Activated CD4-positive, alpha-beta T cell treated with anti-CD3 and anti-CD28 coated beads, Interleukin-2, amount 50 U/mL, for 24 hours (primary cell): ENCODE measurements at places on chromosomes 1 and 21.

DNA sequence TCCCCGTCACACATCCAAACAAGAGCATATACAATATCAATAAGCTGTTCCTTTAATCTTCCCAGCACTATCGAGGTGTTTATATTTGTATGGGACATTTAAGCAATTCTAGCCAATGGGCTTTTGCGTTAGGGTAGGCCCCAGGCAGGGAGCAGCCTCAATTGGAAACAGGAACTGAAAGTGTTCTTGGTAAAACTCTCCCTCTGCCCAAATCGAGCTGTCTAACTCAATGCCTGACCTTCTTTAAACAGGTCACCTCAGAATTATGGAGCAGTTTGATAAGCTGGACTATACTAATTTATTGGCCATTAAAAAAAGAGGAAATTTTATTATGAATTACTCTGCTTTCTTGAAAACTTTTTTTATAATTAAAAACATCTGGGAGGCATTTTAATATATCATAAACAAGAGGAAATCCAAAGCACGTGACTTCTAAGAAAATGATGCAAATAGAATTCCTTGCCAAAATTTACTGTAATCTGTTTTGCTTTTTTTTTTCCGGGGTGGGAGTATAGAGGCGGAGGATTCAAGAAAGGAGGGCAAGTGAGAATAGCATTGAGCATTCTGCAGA lies 498.1 kb downstream of the LMO4 start:
- DNase-seq: no peak

DNA sequence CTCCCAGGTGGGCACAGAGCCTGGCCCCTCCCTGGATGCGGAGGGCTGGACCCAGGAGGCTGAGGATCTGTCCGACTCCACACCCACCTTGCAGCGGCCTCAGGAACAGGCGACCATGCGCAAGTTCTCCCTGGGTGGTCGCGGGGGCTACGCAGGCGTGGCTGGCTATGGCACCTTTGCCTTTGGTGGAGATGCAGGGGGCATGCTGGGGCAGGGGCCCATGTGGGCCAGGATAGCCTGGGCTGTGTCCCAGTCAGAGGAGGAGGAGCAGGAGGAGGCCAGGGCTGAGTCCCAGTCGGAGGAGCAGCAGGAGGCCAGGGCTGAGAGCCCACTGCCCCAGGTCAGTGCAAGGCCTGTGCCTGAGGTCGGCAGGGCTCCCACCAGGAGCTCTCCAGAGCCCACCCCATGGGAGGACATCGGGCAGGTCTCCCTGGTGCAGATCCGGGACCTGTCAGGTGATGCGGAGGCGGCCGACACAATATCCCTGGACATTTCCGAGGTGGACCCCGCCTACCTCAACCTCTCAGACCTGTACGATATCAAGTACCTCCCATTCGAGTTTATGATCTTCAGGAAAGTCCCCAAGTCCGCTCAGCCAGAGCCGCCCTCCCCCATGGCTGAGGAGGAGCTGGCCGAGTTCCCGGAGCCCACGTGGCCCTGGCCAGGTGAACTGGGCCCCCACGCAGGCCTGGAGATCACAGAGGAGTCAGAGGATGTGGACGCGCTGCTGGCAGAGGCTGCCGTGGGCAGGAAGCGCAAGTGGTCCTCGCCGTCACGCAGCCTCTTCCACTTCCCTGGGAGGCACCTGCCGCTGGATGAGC lies 34.2 kb downstream of the TRIM11 start:
- DNase-seq: no peak

DNA sequence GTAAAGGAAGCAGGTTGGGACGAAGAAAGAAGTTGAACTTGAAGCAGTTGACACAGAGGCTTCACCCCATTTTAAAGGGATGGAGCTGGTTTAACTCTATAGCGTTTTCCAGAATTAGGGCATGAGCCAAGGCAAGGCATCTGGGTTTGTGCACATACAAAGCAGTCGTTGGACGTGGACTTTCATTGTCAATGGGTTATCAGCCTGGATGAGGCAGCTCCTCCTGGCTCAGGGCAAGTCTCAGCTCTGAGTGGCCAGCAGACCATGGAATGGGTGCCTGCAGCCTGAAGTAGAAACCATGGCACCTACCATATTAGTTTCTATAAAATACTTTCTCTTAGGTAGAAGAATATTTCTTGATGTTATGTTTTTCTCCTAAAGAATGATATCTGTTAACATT lies 163.8 kb upstream of the KCNK2 start:
- DNase-seq: no peak

- no peak for DNase-seq
Measured at GRCh38 chr1:118202076-118202608, 17.1 kb upstream of the SPAG17 start.

GRCh38 chr1:241272828-241273227 lies 84.2 kb downstream of the RGS7 start:
- DNase-seq: no peak

DNA sequence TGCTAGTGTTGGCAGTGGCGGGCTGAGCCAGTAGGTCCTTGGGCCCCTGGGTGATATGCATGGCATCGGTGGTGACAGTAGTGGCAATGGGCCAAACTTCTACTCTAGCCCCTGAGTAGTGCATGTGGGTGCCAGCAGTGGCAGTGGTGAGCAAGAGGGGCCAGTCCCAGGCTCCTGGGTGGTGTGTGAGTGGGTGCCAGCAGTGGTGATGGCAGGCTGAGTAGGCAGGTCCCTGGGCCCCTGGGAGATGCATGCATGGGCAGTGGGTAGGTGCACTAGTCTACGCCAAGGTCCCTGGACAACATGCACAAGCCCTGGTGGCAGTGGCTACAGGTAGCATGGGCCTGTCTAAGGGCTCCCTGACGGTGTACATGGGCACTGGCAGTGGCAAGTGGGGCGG lies 24.6 kb upstream of the TTC22 start:
- DNase-seq: no peak

DNA sequence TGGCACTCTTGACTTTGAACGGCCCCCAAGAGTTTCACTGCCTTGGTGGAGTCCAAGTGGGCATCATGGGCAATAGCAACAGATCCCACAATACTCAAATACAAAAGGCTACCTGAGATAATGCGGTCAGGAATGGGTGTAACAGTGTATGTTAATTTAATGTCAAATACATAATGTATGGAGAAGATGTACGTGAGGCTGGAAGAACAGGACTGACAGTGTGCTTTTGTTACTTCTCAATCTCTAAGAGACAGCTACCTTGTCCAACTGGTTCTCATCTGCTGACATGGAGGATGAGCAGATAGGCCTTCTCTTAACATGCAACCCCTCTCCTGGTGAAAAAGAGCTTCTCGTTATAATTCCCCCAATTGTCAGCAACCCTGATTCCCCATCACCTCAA lies 167.2 kb downstream of the APP start:
- DNase-seq: no peak

GRCh38 chr1:17441265-17441992 lies 2.0 kb upstream of the RCC2 start:
- DNase-seq: no peak
